ENCODE measurements at places on chromosomes 2 and 18.

- H3K4me1 ChIP-seq, result no peaks in the 10 kb centered on the region
- no peak for DNase-seq
- no peak overlapping the region for H3K4me3 ChIP-seq
- no peaks in the 10 kb centered on the region for H3K27me3 ChIP-seq
- no peak overlapping the region for H3K27ac ChIP-seq
- H3K36me3 ChIP-seq, result no peaks in the 10 kb centered on the region
These were observed 6.8 kb upstream of the ANKRD62 start for GRCh38 chr18:12086677-12087470.

- no peak overlapping the region for H3K4me3 ChIP-seq
- H3K4me1 ChIP-seq, result no peaks in the 10 kb centered on the region
- no peak overlapping the region for H3K27ac ChIP-seq
These were observed 607.1 kb downstream of the ADCYAP1 start for GRCh38 chr18:1511619-1512311.

DNA sequence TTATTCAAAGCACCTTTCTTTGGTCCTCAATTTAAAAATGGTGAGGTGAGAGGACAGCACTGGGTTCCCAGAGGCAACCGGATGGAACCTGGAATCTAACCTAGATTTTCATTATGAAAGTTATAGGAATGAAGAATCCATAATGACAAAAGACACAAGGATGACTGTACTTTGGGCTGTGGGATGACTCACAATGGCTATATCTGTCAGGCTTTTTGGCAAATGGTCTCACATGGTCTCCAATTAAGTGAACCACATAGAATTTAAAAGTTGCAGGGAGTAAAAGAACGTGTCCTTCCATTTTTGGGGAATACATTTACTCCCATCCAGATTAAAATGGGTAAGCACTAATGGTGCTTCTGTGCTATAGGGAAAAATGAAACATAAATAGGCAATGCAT is 31.8 kb upstream of the LYPD1 start:
- no peak overlapping the region for H3K4me3 ChIP-seq
- DNase-seq, result no peak
- H3K4me1 ChIP-seq, result no peaks in the 10 kb centered on the region
- H3K27ac ChIP-seq, result no peak overlapping the region

DNA sequence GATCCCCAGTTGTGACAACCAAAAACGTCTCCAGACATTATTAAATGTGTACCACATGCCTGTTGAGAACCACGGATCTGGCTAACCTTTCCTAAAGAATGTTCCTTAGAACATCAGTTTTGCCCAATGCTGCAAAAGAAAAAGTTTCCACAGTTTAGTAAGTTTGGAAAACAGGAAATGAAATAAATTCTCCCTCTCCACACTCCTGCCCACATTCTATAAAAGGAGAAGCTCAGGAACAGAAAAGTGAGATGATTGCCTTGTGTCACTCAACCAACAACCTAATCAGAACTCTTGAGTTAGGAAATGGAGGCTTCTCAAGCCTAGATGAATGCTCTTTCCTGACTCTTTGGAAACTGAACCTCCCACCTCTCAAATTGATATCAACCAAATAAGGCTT is 56.1 kb upstream of the NFE2L2 start:
- DNase-seq, result no peak
- H3K27ac ChIP-seq, result no peak overlapping the region
- no peaks in the 10 kb centered on the region for H3K27me3 ChIP-seq

- H3K36me3 ChIP-seq, result no peaks in the 10 kb centered on the region
- H3K4me3 ChIP-seq, result no peak overlapping the region
- no peaks in the 10 kb centered on the region for H3K4me1 ChIP-seq
- no peaks in the 10 kb centered on the region for H3K27me3 ChIP-seq
- DNase-seq, result no peak
These were observed 160.1 kb upstream of the LRP1B start for GRCh38 chr2:142290931-142291330.

DNA sequence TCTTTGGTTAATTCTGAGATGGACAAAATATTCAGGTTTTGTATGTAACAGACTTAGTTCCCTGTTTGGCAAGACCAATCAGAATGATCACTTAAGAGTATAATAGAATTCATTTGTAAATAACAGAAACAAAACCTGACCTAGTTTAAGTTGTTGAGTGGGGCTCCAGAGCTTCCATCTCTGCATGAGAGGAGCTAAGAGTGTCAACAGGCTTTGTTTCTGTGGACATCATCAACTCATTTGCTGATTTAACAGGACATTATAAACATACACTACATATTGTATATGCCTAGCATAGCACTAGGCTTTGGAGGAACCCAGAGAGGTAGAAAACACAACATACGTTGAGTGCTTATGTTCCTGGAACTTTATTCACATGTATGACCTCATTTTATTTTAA is 75.3 kb upstream of the TRIB2 start:
- no peak overlapping the region for H3K27ac ChIP-seq
- H3K4me3 ChIP-seq, result no peak overlapping the region
- H3K27me3 ChIP-seq, result no peaks in the 10 kb centered on the region
- H3K4me1 ChIP-seq, result no peaks in the 10 kb centered on the region
- DNase-seq, result no peak

DNA sequence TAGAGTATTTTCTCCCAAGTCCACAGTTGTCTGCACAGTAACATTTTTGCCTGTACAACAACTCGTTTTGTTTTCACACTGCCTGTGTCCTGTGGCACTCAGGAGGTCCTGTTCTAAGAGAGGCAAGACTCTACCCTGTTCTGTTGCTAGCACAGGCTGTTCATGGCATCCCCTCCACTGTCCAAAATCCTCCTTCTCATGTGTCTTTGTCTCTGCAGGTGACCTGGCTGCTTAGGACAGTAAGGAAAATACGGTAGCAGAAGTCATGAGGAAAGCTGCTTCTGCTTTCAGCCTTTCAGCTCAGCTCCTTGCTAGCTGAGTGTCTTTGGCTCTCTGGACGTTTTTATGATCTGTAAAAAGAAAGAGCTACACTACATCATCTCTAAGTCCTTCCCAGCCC is 205.9 kb downstream of the C1D start:
- no peaks in the 10 kb centered on the region for H3K4me1 ChIP-seq
- no peaks in the 10 kb centered on the region for H3K27me3 ChIP-seq
- H3K4me3 ChIP-seq, result no peak overlapping the region
- DNase-seq, result no peak
- no peak overlapping the region for H3K27ac ChIP-seq

DNA sequence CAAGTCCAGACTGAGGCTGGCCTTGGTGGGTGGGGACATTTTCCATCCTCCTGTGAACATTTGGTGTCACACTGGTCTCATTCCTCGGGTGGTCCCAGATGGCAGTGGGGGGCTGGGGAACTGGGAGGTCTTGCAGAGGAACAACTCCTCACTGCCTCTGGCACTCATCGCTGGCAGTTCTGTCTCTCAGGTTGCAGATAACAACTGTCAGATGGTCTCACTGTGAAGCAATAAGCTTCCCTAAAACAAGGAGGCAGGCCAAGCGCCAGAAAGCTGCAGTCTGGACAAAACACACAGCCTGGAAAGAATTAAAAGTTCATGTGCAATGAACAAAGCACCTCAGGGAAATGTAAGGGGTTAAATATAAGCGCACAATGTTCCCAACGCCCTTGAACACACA is 78.1 kb downstream of the IRS1 start:
- DNase-seq, result no peak
- no peak overlapping the region for H3K4me3 ChIP-seq
- H3K27ac ChIP-seq, result no peak overlapping the region
- H3K36me3 ChIP-seq, result no peaks in the 10 kb centered on the region

GRCh38 chr2:46502291-46502885 is 23.0 kb downstream of the TMEM247 start:
- peaks cover 4% of the 10 kb centered on the region for H3K4me1 ChIP-seq
- no peak overlapping the region for H3K27ac ChIP-seq
- H3K4me3 ChIP-seq, result no peak overlapping the region
- H3K36me3 ChIP-seq, result no peaks in the 10 kb centered on the region

DNA sequence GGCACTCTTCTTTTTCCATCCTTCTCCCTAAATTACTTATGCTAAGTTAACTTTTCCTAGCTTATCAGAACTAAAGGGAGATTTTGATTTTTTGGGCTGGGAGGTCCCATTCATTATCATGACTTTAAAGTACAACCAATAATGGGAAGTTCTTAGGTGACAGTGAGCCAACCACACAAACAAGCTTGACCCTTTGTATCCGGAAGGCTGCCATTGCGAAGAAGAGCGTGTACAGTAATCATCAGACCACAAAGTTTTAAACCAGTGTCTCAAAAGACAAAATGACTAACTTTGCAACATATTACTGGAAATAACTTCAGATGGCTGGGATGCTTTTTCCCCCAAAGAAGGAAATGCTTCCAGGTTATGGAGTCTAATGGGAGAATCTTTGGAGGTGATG is 298.1 kb downstream of the TGIF1 start:
- no peak overlapping the region for H3K27ac ChIP-seq
- no peaks in the 10 kb centered on the region for H3K27me3 ChIP-seq
- no peak overlapping the region for H3K4me3 ChIP-seq
- H3K36me3 ChIP-seq, result no peaks in the 10 kb centered on the region
- no peak for DNase-seq

GRCh38 chr2:3650140-3650920 is 7.7 kb upstream of the ALLC start:
- H3K27me3 ChIP-seq, result no peaks in the 10 kb centered on the region
- no peaks in the 10 kb centered on the region for H3K36me3 ChIP-seq
- no peak overlapping the region for H3K4me3 ChIP-seq

- H3K27me3 ChIP-seq, result peaks cover 39% of the 10 kb centered on the region
- no peaks in the 10 kb centered on the region for H3K36me3 ChIP-seq
- H3K4me1 ChIP-seq, result peaks cover 5% of the 10 kb centered on the region
- DNase-seq, result peak; percentile 84
- peak overlapping the region; percentile 76 for H3K4me3 ChIP-seq
These were observed 8.2 kb upstream of the EN1 start for GRCh38 chr2:118855451-118856279.

DNA sequence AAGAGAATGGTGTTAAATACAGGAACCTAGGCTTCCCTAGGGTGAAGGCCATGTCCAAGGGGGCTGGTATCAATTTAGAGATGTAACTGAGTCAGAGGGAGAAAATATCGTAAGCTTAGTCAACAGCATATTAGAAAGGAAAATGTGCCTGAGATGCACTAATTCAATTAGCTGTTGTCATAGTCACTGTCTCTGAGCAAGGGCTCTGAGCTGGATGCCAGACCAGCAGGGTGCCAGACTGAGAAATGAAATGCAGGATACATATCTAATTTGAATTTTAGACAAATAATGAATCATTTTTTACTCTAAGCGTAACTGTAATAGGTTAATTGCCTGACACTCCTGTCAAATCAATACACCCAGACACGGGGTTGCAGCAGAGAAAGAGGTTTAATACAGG is 11.4 kb upstream of the SLC35F6 start:
- no peak overlapping the region for H3K4me3 ChIP-seq
- H3K27ac ChIP-seq, result no peak overlapping the region
- no peaks in the 10 kb centered on the region for H3K27me3 ChIP-seq
- H3K36me3 ChIP-seq, result no peaks in the 10 kb centered on the region
- H3K4me1 ChIP-seq, result no peaks in the 10 kb centered on the region
- no peak for DNase-seq

GRCh38 chr2:143524119-143524553 is 394.9 kb downstream of the ARHGAP15 start:
- H3K4me1 ChIP-seq, result no peaks in the 10 kb centered on the region
- no peak for DNase-seq
- no peaks in the 10 kb centered on the region for H3K27me3 ChIP-seq

- no peaks in the 10 kb centered on the region for H3K36me3 ChIP-seq
- no peaks in the 10 kb centered on the region for H3K4me1 ChIP-seq
- no peaks in the 10 kb centered on the region for H3K27me3 ChIP-seq
- DNase-seq, result no peak
- H3K27ac ChIP-seq, result no peak overlapping the region
These were observed 771.8 kb upstream of the FANCL start for GRCh38 chr2:59012971-59013370.

DNA sequence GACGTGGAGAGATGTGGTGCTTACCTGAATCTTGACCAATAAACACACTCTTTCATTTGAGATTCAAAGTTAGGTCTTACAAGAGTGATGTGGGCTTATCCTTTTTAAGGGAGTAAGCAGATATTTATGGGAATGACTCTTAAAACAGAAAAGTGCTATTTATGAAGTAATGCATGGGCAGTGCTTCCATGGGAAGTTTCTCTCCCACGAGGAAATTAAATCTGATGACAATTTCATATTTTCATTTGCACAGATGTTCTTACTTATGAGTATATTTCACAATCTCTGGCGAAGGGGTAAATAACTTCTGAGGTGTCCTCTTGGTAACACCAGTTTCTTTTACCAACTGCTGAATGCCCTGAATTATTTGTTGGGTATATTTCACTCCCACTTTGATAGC is 21.0 kb downstream of the PNPT1 start:
- H3K4me1 ChIP-seq, result no peaks in the 10 kb centered on the region
- DNase-seq, result no peak
- no peak overlapping the region for H3K27ac ChIP-seq
- no peaks in the 10 kb centered on the region for H3K27me3 ChIP-seq
- H3K36me3 ChIP-seq, result no peaks in the 10 kb centered on the region
- no peak overlapping the region for H3K4me3 ChIP-seq

DNA sequence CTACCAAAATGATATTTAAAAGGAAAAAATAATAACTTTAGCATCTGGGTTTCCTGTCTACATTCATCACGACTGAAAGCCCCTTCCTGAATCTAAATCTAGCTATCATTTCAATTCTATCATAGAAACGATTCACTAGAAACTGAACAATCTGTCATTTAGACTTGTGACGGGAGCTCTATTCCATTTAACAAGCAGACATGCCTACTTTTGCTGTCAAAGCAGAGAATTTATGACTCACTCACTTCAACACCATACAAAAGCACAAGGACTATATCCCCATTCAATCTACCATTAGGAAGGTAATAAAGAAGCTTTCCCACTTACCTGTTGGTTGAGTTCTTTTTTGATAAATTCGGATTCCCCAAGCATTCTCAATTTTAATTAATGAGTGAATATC is 1072.3 kb downstream of the LRP1B start:
- no peak overlapping the region for H3K4me3 ChIP-seq
- H3K4me1 ChIP-seq, result no peaks in the 10 kb centered on the region
- H3K36me3 ChIP-seq, result no peaks in the 10 kb centered on the region
- DNase-seq, result no peak
- H3K27ac ChIP-seq, result no peak overlapping the region
- no peaks in the 10 kb centered on the region for H3K27me3 ChIP-seq

DNA sequence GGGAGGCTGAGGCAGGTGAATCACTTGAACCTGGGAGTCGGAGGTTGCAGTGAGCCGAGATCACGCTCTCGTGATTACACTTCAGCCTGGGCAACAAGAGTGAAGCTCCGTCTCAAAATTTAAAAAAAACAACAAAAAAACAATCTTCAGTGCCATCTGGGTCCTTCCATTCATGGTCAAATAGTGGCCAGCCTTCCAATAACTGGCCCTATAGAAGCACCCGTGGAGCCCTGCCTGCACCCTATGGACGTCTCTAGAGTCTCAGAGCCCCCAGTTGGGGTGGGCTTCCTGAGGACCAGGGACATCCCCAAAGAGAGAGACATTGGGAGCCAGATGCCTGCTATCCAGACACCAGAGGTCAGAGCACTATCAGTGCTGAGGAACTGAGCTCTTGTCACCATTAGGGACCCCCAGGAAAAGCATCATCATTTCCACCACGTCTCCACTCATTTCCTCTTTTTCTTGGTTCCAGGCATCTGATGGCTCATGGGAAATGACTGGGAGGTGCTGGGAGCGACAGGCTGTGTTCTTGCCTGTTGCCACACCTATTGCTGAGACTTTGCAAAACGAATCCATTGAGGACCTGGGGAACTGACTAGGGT is 9.4 kb downstream of the NEU2 start:
- no peaks in the 10 kb centered on the region for H3K4me1 ChIP-seq
- no peaks in the 10 kb centered on the region for H3K27me3 ChIP-seq
- H3K36me3 ChIP-seq, result no peaks in the 10 kb centered on the region
- no peak overlapping the region for H3K4me3 ChIP-seq
- no peak overlapping the region for H3K27ac ChIP-seq

Measured in MM.1S (cell line).